PC-9 (cell line): ENCODE measurements at places on chromosomes 5 and 9. TPM values are rescaled to one million over a fixed set of nuclear protein-coding genes. Genes with fewer than 3 reads are reported as not detected.

GRCh38 chr5:155303120-155303519, 289.6 kb downstream of the KIF4B start:
- no peak overlapping the region for H3K27ac ChIP-seq
- H3K4me1 ChIP-seq, result no peaks in the 10 kb centered on the region
- H3K36me3 ChIP-seq, result no peaks in the 10 kb centered on the region
- H3K4me3 ChIP-seq, result no peak overlapping the region
- DNase-seq, result no peak
- 0 out of 2 replicates have a peak, but pooled peaks cover 3% of the 10 kb centered on the region for H3K27me3 ChIP-seq

DNA sequence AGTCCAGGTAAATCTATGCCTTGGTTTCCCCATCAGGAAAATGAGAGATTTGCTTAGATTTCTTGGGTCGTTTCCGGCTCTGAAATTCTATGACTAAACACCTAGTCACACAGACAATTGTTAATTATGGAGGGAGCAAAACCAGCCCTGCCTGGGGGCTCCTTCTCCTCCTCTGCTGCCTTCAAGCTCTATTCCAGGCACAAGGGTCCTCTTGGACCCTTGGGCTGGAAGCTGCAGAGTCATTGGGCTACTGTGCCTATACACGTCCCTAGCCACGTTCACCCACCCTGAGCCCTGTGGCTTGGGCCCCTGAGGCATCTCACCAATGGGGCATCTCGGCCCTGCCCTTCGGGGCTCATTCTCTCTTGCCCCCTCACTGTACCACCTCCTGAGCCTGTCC, 73.8 kb upstream of the TBC1D2 start:
- H3K4me1 ChIP-seq, result peaks cover 16% of the 10 kb centered on the region
- H3K27ac ChIP-seq, result no peak overlapping the region
- H3K36me3 ChIP-seq, result no peaks in the 10 kb centered on the region
- H3K27me3 ChIP-seq, result no peaks in the 10 kb centered on the region
- no peak overlapping the region for H3K4me3 ChIP-seq

DNA sequence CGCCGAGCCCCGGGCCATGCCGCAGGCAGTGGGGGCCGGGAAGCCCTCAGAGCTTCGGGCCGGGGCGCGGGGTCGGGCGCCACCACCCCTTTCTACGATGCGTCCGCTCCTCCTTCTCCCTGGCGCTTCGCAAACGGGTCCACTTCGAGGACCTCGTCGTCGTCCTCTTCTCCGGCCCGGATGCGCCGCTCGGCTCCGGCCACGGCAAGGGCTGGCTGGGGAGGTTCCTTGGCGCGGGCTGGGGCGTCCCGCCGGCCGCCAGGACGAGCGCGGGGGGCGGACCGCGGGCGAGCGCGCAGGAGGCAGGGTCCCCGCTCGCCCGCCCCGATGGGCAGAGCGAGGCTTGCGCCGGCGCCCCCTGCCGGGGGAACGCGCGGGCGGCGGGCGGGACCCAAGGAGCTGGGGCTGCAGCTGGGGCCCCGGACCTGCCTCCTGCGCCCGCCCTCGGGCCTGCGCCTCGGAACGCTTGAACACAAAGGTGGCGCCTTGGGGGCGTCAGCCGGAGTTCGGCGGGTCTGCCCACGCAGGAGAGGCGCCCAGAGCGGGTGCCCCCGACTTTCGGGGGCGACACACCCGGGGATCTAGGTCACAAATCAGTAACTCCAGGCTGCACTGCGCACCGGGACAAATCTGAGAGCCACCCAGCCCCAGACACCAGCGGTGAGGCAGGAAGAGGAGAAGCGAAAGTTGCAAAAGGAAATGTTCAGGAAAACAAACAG, at the start of gene ROR2:
TSS of gene ROR2 (minus strand) at position 283 of the 719 bp plus-strand sequence.
- H3K27me3 ChIP-seq, result peaks cover 33% of the 10 kb centered on the region
- no peaks in the 10 kb centered on the region for H3K4me1 ChIP-seq
- DNase-seq, result no peak

DNA sequence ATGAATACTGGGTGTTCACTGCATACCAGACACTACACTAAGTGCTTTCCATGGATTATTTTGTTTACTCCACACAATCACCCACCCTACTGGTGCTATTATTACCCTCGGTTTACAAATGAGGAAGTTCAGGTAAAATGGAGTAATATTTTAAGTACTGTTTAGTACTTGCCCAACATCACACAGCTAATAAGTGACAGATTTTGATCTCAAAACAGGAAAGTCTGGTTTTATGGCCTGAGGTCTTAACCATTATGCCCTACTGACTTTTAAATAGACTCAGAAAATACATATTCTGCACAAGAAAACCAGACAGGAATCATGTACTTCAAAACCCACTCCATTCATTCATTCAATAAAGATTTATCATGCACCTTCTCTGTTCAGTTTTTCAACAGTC, 431.0 kb upstream of the TLE4 start:
- no peak overlapping the region for H3K4me3 ChIP-seq
- H3K27ac ChIP-seq, result no peak overlapping the region
- DNase-seq, result no peak
- no peaks in the 10 kb centered on the region for H3K36me3 ChIP-seq
- no peaks in the 10 kb centered on the region for H3K27me3 ChIP-seq
- no peaks in the 10 kb centered on the region for H3K4me1 ChIP-seq

- DNase-seq, result no peak
- no peak overlapping the region for H3K27ac ChIP-seq
- no peaks in the 10 kb centered on the region for H3K4me1 ChIP-seq
Observed at GRCh38 chr5:38723426-38723825, 122.4 kb upstream of the OSMR start.

DNA sequence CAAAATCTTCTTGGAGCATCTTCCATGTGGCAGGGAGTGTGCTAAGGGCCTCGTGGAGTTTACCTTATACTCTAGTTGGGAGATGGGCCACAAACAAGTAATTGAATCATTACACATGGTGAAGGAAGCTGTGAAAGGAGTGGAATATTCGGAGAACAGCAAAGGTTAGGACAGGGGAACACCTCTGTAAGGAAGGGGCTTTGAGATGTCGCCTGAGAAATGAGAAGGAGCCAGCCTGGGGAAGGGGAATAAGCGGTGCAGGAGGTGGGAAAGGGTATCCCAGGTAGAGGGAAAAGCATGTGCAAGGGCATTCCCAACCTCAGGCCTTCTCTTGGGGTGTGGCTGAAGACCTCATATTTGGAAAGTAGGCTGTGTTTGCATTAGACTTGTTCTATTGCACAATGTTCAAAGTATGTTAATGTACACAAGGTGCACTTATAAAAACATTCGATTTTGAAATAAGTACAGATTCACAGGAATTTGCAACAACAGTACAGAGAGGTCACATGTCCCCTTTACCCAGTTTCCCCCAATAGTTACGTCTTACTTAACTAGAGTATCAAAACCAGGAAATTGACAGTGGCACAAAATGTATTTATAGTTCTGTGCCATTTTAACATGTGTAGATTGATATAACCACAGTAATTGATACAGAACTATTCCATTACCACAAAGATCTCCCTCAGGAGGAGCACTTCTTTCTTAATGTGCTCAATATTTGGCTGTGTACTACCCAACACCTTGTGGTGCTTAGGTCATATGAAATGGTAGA, 2.4 kb upstream of the STOM start:
- H3K27ac ChIP-seq, result peak overlapping the region; percentile 67
- peaks cover 30% of the 10 kb centered on the region for H3K4me1 ChIP-seq
- DNase-seq, result no peak
- H3K36me3 ChIP-seq, result no peaks in the 10 kb centered on the region
- no peaks in the 10 kb centered on the region for H3K27me3 ChIP-seq

DNA sequence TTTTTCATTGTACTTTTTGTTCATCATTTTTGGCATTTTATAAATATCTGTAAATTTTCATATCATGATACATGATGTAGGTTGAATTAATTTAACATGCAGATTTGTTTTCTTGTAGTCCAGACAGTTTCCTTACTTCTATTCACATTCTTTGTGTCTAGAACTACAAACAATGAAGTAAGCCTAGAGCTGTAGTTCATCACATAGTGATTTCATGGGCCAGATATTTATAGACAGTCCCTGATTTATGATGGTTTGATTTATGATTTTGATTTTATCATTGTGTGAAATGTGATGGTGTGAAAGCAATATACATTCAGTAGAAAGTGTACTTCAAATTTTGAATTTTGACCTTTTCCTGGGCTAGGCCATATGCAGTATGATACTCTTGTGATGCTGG, 139.0 kb downstream of the ARHGEF28 start:
- H3K27ac ChIP-seq, result peak overlapping the region; percentile 68
- H3K4me1 ChIP-seq, result peaks cover 23% of the 10 kb centered on the region
- DNase-seq, result no peak
- peaks cover 30% of the 10 kb centered on the region for H3K36me3 ChIP-seq
- no peak overlapping the region for H3K4me3 ChIP-seq
- no peaks in the 10 kb centered on the region for H3K27me3 ChIP-seq

DNA sequence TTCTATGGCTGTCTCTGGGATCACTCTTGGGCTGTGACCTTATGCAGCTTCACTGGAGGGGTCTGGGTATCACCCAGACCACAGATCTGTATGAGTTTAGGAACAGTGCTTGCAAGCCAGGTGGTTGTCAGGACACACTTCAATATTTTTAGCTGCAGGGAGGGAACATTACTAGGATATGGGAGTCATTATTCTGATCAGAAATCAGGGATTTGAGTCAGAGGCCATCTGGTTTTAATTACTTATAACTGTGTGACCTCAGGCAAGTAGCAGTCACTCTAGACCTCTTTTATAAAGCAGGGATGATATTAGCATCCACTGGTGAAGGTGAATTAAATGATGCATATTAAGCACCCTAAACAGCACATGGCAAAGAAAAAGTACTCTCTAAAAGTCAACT, 60.1 kb upstream of the NMUR2 start:
- H3K27ac ChIP-seq, result no peak overlapping the region
- no peak overlapping the region for H3K4me3 ChIP-seq
- H3K27me3 ChIP-seq, result no peaks in the 10 kb centered on the region

DNA sequence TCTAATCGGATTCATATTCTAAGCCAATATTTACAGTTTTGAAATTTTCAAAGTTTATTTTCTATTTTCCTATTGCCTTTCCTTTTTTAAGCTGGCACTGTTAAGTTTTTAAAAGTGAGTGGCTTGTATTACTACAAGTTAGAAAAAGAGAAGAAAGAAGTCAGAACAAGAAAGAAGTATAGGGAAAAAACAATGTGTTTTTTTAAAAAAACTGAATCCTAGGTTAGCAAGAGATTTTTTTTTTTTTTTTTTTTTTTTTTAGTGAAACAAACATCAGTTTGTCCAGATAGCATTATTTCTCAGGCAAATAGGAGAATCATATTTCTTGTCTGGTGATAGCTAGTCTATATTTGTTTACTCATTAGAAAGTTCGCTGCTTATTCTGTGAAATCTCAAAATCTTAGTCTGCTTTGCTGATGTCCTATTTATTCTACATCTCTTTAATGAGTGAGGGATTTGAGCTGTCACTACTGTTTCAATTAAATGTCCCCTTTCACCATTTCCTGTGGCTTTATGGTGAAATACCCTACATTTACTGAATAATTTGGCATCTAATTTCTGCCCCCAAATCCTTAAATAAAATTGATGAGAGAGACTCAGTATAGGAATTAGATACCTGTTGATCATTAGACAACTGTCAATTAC, 19.1 kb upstream of the LMNB1 start:
- H3K4me3 ChIP-seq, result no peak overlapping the region
- no peak overlapping the region for H3K27ac ChIP-seq
- no peaks in the 10 kb centered on the region for H3K36me3 ChIP-seq
- no peaks in the 10 kb centered on the region for H3K27me3 ChIP-seq
- no peak for DNase-seq
- no peaks in the 10 kb centered on the region for H3K4me1 ChIP-seq

- H3K4me3 ChIP-seq, result no peak overlapping the region
- no peak overlapping the region for H3K27ac ChIP-seq
- H3K27me3 ChIP-seq, result no peaks in the 10 kb centered on the region
- no peak for DNase-seq
- H3K36me3 ChIP-seq, result no peaks in the 10 kb centered on the region
Observed at GRCh38 chr9:110996436-110997220, 41.6 kb downstream of the LPAR1 start.

DNA sequence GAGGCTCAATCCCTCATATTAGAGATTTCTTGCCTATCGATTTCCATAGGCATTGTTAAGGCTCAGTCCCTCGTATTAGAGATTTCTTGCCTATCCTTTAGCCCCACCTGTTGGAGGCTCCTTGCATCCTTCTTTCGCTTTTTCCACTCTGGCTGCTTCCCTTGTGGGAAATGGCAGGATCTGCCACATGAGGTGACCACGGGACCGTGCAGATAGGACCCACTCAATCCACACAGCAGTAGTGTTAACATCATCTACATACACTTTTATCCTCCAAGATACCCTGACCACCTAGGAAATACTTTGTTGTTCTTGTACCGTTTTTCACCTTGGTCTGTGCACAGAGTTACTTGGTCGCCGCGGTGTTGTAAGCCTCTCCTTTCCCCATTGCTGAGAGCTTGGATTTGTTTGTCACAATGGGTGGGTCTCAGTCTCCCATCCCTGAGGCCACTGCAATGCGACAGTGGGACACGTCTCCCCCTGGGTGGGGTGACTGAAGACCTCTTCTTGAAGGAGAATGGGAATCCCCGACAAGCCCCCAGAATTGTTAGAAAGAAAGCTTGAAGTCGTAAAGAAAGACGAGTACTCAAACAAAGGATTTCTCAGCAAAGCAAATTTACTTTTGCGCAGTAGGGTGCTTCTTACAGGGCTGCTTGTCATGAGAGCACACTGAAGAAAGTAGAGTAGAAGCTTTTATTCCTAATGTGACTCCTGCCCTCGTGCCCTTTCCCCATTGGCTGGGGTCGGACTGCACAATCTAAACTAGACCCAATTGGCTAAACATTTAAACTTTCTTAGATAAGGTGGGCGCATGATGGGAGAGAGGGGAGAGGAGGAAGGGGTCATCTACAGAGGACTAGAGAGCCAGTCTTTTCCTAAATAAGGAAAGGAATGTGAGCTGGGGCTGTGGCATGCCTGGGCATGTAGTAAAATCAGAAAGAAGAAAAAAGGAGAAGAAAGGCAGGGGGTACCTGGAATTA, 19.8 kb downstream of the IFT74 start:
- H3K36me3 ChIP-seq, result no peaks in the 10 kb centered on the region
- no peaks in the 10 kb centered on the region for H3K27me3 ChIP-seq
- no peaks in the 10 kb centered on the region for H3K4me1 ChIP-seq
- H3K27ac ChIP-seq, result no peak overlapping the region
- H3K4me3 ChIP-seq, result no peak overlapping the region

GRCh38 chr5:116453988-116454411, 120.6 kb downstream of the SEMA6A start:
- H3K27me3 ChIP-seq, result peaks cover 30% of the 10 kb centered on the region; the same call in 1 of the 2 replicates
- H3K4me1 ChIP-seq, result no peaks in the 10 kb centered on the region
- no peak for DNase-seq
- H3K4me3 ChIP-seq, result no peak overlapping the region
- no peaks in the 10 kb centered on the region for H3K36me3 ChIP-seq

FAM151B gene
- total RNA-seq, result 1.4 and 1.7 TPM in 2 replicates

GRCh38 chr5:68333649-68334552, 118.3 kb downstream of the PIK3R1 start:
- H3K27ac ChIP-seq, result peak overlapping the region; percentile 67
- H3K27me3 ChIP-seq, result no peaks in the 10 kb centered on the region
- no peaks in the 10 kb centered on the region for H3K36me3 ChIP-seq
- DNase-seq, result peak; percentile 41
- H3K4me3 ChIP-seq, result no peak overlapping the region
- peaks cover 30% of the 10 kb centered on the region for H3K4me1 ChIP-seq

ANKRD18A gene
- total RNA-seq, result 4.2 and 4.9 TPM in 2 replicates
